ENCODE measurements at places on chromosomes 1 and 21.

- peaks cover 10% of the 10 kb centered on the region for H3K4me1 ChIP-seq
- no peaks in the 10 kb centered on the region for H3K27me3 ChIP-seq
- no peak for DNase-seq
- no peaks in the 10 kb centered on the region for H3K36me3 ChIP-seq
Observed at GRCh38 chr1:185070051-185070450, 24.7 kb downstream of the RNF2 start.

DNA sequence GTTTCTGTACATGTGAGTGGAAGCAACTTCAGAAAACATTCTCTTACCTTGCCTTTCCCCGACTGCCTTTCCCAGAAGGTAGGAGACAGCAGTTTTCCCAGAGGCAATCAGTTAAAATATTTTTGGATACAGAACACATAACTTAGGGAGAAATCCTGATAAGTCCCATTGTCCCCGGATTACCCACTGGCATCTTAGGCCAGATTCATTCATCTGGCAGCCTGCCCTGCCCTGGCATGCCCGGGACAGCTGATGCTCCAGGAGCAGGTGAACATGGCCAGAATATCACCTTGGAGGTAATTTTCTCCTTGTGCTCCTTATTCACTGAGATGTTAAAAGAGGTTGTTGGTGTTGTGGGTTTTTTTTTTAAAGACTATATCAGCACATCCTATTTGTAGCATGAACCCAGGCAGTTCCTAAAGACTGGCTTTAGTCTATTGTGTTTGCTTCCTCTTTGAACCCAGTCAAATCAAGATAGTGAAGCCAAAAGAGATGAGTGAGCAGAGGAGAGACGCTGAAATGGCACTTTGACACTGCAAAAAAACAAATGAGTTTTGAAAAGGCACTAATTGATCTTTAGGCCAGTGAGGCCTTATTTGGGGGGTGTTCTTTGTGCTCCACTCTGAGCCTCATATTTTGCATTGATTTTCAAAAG lies 139.6 kb downstream of the PLPP3 start:
- DNase-seq: no peak
- no peaks in the 10 kb centered on the region for H3K36me3 ChIP-seq
- no peaks in the 10 kb centered on the region for H3K27me3 ChIP-seq
- no peak overlapping the region for H3K4me3 ChIP-seq

GRCh38 chr21:42748620-42749176 lies 95.3 kb downstream of the PDE9A start:
- peaks cover 15% of the 10 kb centered on the region for H3K4me1 ChIP-seq
- H3K27me3 ChIP-seq: no peaks in the 10 kb centered on the region

GRCh38 chr1:112492076-112492475 lies 16.7 kb upstream of the WNT2B start:
- no peak for DNase-seq
- H3K4me3 ChIP-seq: no peak overlapping the region
- H3K27ac ChIP-seq: no peak overlapping the region
- no peaks in the 10 kb centered on the region for H3K4me1 ChIP-seq

DNA sequence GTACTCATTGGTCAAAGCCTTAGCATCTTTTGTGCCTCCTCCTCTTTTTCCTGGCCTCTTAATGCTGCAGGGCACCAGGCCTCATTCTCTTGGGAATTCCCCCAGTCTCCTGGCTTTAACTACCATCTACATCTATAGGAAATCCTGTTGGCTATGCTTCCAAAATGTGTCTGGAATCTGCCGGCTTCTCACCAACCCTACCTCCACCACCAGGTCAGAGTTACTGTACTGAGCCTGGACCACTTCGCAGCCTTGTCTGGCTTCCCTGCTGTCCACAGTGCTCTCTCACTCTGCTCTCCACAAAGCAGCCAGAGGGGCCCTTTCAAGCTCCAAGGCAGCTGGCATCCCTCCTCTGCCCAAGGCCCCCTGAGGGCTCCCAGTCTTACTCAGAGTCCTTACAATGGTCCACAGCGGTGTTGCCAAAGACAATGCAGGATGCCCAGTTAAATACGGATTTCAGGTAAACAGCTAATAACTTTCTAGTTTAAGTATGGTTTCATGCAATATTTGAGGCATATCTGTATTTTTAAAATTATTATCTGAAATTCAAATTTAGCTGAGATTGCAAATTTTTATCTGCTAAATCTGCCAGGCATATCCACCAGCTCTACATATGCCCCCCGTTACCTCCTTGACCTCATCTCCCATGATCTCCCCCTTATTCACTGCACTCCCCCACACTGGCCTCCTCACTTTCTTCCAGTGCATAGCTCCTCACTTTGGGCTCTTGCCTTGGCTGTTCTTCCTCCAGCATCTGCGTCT lies 34.5 kb upstream of the FAM163A start:
- DNase-seq: no peak
- H3K4me1 ChIP-seq: peaks cover 9% of the 10 kb centered on the region
- no peak overlapping the region for H3K27ac ChIP-seq
- H3K36me3 ChIP-seq: no peaks in the 10 kb centered on the region
- no peak overlapping the region for H3K4me3 ChIP-seq

DNA sequence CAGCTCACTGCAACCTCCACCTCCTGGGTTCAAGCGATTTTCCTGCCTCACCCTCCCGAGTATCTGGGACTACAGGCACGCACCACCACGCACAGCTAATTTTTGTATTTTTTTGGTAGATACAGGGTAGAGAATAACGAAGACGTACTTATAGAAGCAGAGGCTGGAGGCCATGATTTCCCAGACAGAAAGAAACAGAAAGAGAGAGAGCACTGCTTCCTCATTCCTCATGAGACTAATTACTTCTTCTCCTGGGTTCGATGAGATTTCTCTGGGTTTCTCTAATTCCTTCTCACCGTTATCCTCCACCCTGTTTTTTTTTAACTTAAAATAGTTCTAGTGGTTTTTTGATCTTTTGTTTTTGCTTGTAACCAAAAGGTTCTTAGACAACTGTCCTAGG lies 23.4 kb upstream of the PTP4A2 start:
- peaks cover 17% of the 10 kb centered on the region for H3K4me1 ChIP-seq
- H3K27me3 ChIP-seq: no peaks in the 10 kb centered on the region
- H3K27ac ChIP-seq: no peak overlapping the region

GRCh38 chr1:86972262-86972661 lies 57.8 kb downstream of the HS2ST1 start:
- no peak overlapping the region for H3K4me3 ChIP-seq
- H3K4me1 ChIP-seq: no peaks in the 10 kb centered on the region
- H3K36me3 ChIP-seq: no peaks in the 10 kb centered on the region
- H3K27ac ChIP-seq: no peak overlapping the region
- no peak for DNase-seq
- no peaks in the 10 kb centered on the region for H3K27me3 ChIP-seq

GRCh38 chr1:200693327-200693726 lies 23.6 kb upstream of the DDX59 start:
- H3K36me3 ChIP-seq: no peaks in the 10 kb centered on the region
- H3K27me3 ChIP-seq: no peaks in the 10 kb centered on the region
- DNase-seq: no peak
- H3K27ac ChIP-seq: no peak overlapping the region
- H3K4me3 ChIP-seq: no peak overlapping the region

All from stomach (tissue), 19 donors.